ENCODE measurements at places on chromosomes 16 and 17.

DNA sequence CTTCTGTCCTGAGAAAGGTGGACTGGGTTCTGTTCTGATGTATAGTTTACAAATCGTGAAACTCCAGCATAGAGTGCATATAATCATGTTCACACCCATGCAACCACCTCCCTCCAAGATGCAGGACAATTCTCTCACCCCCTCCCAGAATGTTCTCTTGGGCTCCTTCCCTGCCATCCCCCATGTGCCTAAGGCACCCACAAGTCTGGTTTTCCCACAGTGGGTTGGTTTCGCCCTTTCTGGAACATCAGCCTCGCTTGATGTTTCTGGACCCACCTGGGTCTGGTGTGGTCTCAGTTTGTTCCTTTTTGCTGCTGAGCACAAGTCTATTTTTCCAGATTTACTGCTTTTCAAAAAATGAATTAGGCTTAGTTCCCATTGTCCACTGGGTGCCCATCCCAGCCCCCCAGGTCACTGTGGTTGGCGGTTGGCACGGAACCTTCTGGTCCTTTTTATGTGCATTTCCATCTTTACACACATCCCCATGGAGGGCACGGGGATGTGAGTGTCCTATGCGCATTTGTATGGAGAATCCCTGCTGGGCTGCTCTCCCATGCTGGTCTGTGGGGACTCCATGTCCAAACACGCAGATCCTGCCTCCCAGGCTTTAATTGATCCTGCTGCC lies 19.0 kb downstream of the MAP2K3 start:
- no peak for DNase-seq

- no peak for DNase-seq
Measured at GRCh38 chr17:47700471-47701449, 6.8 kb downstream of the TBKBP1 start.

DNA sequence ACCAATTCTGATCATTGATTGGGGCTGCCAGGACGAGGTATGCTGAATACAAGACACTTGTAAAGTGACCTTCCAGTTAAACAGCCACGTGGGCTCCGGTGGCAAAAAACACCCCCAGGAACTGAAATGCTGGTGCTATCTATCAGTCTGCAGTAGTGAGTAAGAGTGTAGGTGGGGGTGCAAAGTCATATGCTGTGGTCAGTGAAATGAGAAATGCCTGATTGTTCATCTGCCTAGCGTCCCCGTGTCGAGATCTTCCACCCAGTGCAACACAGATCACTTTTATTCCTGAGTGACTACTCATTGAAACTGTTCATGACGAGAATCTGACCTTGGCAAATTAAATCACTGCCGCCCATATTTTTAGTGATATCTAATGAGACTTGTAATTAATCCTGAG lies 806.5 kb upstream of the GOT2 start:
- DNase-seq: no peak

DNA sequence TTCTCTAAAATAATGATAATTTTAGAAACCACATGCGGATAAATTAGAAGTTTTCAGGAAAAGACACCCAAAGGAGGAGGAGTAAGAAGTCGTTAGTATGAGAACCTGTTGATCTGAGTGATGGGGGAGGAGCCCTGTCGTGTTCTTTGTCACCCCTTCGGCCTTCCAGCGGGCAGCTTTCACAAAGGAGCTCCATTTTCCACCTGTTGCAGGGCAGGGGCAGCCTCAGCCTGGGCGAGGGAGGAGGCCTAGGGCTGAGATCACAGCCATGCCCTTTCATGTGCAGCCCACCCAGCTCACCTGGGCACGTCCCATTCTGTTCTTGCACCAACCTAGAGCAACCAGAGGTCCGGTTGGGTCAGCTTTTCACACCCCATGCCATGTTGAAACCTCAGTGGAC lies 5.3 kb downstream of the DUSP14 start:
- no peak for DNase-seq

- DNase-seq: no peak
Measured at GRCh38 chr17:81052199-81052997, 17.4 kb downstream of the BAIAP2 start.

GRCh38 chr16:85258629-85259028 lies 146.4 kb upstream of the CIBAR2 start:
- DNase-seq: no peak

DNA sequence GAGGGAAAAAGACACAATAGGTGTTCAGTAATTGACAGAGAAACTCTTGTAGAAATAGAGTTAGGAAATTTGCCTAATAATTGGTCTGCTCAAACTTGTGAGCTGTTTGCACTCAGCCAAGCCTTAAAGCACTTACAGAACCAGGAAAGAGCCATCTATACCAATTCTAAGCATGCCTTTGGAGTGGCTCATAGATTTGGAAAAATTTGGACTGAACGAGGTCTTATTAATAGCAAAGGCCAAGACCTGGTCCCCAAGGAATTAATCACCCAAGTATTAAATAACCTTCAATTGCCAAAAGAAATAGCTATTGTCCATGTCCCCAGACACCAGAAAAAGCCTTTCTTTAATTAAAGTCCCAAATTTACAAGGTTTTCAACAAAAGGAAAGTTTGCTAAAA lies 90.3 kb downstream of the EMP2 start:
- DNase-seq: no peak

DNA sequence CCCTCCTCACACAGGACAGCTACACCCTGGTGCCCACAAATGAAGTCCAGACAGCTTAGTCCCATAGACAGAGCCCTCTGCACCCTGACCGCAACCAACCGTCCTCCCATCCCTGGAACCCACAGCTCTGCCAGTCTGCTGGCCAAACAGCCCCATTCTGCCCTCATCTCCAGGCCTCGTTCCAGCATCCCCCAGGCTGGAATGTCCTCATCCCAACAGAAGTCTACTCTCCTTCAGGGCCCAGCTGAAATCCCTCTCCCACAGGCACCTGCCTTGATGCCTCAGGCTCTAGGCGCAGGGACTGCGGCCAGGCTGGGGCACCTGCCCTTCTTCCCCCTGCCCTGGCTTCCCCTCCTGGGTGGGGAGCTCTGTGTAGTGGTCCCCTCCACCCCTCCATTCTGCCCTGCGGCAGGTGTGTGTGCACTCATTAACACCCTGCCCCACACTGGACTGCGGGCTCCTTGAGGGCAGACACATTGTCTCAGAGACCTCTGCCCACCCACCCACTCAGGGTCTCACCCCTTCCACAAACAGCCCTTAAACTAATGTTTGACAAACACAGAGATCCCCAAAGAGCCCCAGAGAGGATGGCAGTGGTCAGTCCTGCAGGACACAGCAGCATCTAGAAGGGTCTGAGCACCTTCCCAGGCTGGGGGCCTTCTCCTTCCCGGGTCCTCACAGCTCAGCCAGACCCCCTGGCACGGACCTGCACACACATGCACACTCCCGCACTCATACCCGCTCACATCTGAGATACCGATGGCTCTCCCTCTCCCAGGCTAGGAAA lies 820 bp downstream of the GRIN2C start:
- no peak for DNase-seq

- DNase-seq: no peak
Measured at GRCh38 chr16:4917117-4917516, 19.8 kb downstream of the PPL start.

DNA sequence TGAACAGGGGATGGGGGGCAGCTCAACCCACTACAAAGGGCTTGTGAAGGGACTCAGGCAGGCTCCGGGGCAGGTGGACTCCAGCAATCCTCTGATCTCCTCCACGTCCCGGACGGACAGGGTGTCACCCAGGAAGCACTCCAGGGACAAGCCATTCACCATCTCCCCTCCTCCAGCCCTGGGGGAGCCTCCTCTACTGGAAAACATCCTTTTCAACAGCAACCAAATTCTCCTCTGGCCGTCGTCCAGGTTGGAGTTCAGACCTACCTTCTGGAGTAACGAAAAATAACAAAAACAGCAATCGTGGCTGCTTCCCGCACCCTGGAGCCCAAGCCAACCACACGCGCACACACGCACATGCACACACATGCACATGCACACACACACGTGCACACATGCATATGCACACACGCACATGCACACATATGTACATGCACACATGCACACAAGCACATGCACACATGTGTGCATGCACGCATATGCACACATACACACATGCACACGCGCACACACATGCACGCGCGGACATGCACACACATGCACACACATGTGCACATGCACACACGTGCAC lies 8.9 kb upstream of the RBFOX3 start:
- DNase-seq: no peak

DNA sequence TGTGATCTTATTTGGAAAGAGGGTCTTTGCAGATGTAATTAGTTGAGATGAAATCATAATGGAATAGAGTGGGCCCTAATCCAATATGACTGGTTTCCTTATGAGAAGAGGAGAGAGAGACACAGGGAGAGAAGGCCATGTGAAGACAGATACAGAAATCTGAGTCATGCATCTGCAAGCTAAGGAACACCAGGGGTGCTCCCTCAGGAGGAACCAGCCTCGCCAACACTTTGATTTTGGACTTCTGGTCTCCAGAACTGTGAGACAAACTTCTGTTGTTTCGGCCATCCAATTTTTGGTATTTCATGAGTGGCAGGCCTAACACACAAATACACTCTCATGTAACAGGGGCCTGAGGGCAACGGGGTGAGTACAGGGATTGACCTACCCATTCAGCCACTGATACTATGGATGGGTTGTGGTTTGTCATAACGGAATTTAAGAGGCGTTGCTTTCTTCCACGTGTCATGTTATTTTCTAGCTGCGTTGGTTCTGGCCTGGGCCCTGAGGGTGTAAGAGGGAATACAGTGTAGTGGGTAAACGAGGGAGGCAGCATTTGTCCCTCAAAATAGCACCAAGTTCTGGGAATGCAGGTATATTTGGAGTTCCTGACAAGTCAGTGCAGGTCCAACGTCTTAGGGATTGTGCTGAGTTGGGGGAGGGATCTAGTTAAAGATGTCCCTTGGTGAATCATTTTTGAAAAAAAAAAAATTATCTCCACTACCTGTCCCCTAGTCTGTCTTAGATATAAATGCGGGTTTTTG lies 17.7 kb downstream of the PLCG2 start:
- DNase-seq: no peak

DNA sequence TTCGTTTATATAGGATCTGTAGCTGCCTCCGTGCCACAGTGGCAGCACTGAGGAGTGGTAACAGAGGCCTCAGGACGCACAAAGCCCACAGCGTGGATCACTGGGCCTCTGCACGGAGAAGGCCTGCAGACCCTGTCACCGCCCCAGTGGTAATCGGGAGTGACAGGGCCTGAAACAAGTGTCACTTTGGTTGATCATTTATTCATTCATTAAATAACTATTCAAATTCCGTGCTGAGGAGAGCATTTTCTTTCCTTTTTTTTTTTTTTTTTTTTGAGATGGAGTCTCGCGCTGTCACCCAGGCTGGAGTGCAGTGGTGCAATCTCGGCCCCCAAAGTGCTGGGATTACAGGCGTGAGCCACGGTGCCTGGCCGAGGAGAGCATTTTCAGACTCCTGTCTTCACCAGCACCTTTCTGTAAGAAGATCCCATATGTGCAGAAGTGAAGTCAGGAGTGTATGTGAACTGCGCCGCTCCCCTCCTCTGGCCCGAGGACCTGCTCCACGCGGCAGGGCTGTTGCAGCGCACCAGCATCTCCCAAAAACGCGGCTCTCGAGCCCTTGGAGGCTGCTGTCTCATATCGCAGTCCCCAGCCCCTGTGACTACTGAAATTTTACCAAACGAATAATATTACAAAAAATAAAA lies 44.9 kb upstream of the TRAP1 start:
- DNase-seq: peak; percentile 30

DNA sequence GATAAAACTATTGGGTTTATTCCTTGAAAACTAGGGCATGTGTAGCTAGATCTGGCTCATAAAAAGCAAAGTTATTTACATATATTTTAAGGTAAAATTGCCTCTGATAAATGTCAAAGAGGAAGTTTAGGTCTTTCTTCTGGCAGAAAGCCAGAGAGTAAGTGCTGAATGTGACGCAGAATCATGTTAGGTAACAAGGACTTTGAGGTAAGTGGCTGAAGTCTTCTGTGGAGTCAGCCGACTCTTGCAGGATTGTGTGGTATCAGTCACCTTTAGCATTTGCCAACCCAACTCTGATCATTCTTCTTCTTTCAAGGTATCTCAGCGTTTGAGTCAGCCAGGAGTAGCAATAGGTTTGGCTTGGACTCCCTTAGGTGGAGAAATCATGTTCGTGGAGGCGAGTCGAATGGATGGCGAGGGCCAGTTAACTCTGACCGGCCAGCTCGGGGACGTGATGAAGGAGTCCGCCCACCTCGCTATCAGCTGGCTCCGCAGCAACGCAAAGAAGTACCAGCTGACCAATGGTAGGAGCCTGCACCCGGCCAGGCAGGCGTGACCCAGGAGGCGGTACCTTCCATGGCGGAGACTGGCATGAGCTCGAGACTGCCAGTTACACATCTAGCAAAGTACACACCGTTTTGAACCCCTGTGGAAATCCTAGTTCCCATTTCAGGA lies 37.9 kb downstream of the SIAH1 start:
- no peak for DNase-seq

- DNase-seq: no peak
Measured at GRCh38 chr16:75566758-75567255, 628 bp downstream of the GABARAPL2 start.

DNA sequence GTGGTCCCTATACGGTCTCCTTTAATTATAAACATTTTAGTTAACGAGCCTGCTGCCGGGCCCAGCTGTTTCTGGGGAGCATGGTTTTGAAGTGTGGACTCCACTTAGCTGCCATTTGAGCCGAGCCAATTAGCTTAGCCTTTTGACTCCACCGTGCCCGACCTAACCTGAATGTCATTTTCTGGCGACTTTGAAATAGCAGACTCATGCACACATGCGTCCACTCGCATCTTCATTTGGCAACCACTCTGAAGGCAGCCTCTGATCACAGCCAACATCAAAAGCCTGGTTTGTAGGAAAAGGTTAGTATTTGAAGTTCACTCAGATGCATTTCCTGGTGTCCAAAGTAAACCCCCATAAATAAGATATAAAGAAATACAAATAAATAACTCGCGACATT lies 16.8 kb downstream of the AXIN2 start:
- DNase-seq: no peak

DNA sequence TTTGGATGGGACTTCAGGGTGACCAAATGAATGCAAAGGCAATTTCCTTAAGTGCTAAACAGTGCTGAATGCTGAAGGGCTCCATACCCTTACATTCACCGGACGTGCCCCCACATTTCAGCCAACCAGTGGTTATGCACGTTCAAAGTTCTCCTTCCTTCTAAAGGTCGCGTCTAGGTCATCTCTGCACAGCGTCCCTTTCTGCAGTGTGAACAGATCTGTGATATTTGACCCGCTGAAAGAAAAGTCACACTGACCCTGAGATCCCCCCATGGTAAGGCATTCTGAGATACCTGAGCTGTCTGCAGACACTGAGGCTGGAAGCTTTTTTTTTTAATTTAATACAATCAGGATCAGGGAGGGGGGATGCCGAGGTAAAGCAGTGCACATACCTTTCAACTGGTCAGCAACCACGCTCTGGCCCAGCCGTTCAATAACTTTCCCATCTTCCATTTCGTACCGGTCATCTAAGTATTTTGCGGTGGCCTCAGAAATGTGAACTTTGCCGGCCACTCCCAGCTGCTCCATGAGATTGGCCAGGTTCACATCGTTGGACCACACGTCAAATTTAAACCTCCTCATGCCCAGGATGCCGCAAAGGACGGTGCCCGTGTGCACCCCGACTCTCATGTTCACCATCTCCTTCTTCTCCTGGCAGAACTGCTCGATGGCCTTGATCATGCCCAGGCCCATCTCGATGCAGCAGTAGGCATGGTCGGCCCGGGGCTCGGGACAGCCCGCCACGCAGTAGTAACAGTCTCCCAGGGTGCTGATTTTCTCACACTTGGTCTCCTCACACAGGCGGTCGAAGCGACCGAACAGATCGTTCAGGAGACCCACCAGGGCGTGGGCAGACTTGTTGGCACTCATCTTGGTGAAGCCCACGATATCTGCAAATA lies 2.6 kb downstream of the ADCY9 start:
- no peak for DNase-seq

- no peak for DNase-seq
Measured at GRCh38 chr16:70604407-70605282, 41.7 kb upstream of the IL34 start.
